ENCODE measurements at places on chromosomes 4 and X.

DNA sequence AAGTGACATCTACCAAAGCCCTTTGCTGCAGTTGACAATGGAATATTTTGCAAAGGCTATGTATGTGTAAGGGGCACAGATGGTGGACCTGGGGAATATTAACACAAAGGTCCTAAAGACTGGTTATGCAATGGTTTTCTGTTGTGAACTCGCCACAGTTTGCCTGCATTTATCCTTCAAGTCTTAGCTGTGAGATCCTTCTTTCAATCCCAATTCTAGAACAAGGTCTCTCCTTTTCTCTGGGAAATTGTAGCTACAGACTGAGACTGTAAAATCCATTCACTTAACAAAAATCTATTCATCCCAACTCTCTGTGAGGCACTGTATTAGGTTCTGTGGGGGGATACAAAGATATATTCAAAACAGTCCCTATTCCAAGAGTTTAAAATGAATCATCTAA lies 250.4 kb downstream of the GPM6A start:
- DNase-seq: no peak

DNA sequence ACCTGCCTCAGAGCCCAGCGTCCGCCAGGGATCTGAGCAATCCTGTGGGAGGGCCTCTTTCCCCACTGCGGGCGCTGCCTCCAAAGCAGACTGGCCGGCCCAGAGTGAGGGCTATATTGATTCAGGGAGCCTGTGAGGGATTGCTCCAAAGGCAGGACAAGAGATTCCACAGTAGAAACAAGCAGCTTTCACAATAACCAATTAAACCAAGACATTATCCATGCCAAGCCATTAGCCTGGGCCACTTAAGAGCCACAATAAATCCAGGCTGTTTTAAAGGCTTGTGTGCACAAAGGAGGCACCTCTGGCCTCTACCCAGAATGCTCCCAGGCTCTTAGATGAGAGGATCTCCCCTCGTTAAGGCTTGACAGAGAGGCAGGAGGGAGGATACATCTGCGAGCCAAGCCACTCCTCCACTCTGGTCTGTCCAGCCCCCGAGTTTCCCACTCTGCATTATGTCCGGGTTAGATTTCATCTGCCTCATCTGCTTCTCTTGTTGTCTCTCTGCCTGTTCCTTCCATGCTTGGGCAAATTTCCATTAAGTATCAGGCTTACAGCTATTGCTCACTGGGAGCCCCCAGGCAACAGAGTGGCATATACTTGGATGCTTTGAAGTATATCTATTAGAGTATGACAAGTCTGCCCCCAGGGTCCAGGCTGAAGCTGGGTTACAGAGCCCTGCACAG lies 357.9 kb downstream of the UNC5C start:
- no peak for DNase-seq

DNA sequence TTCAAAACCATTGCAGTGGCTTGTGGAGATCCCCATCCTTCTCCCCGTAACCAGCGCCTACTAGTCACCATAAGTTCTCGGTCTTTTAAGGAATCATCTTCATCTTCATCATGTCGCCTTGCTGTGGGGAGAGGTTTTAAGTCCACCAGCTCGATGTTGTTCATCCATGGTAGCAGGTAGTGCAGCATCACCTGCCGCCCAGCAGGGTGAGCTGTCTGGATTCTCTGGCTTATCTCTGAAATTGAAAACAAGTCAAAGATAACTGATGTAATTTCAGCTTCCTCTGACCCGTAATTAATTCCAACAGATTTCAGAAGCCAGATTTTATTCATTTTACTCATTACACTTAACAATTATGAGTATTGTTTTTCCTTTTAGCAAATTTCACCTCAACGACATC lies 67.4 kb downstream of the ZAR1 start:
- peak; percentile 28 for DNase-seq

GRCh38 chr4:164734484-164734883 lies 19.4 kb upstream of the SMIM31 start:
- DNase-seq: no peak

DNA sequence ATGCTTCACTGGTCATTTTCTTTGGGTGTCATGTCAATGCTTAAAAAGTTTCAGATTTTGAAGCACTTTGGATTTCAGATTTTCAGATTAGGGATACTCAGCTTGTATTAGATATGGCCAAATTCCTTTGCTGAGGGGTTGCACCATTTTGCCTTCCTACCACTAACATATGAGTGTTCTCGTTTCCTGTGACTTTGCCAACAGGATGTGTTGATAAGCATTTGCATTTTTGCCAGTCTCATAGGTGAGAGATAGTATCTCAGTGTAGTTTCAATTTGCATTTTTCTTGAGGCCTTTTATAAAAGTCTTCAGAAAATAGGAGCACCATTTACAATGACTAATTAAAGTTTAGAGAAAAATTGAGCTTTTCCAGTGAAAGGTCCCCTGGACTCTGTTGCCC lies 71.6 kb upstream of the CLCN4 start:
- peak; percentile 60 for DNase-seq

GRCh38 chr4:137823007-137823406 lies 290.7 kb upstream of the PCDH18 start:
- no peak for DNase-seq

GRCh38 chr4:81756973-81757372 lies 285.3 kb upstream of the RASGEF1B start:
- DNase-seq: no peak

DNA sequence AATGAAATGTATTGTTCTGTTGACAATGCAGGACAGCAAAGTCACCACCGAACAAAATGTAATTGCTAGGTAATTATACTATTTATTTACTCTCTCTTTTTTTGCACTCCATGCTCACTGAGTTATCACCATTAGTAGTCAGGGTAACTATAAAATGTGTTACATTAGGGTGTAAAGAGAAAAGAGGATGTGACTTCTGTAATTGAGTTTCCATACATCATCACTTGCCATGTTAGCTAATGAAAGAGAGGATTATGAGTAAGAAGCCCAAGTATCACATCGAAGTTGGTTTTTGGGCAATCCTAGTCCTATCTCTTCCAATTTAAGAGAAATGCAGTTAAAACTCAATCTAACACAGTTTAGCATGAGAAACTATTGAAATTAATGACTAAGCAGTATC lies 7.6 kb downstream of the ZXDA start:
- no peak for DNase-seq

DNA sequence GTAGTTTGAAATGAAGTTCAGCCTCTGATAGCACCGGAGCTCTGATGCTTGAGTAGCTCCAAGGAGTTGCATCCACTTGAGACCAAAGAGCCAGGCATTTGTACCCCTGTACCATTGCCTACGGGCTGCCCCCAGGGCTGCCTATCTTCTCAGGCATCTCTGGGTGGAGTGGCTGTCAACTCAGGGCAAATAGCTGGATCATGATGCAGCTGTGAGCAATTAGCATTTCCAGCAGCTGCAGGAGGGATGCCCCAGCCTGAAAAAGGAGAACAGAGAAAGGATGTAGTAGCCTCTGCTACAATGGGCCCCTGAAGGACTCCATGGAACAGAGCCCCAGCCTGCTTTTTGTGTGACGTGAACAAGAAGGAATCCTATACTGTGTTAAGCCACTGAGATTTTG lies 492.6 kb downstream of the BCOR start:
- no peak for DNase-seq

GRCh38 chrX:131895807-131896206 lies 127.3 kb upstream of the STK26 start:
- DNase-seq: no peak

DNA sequence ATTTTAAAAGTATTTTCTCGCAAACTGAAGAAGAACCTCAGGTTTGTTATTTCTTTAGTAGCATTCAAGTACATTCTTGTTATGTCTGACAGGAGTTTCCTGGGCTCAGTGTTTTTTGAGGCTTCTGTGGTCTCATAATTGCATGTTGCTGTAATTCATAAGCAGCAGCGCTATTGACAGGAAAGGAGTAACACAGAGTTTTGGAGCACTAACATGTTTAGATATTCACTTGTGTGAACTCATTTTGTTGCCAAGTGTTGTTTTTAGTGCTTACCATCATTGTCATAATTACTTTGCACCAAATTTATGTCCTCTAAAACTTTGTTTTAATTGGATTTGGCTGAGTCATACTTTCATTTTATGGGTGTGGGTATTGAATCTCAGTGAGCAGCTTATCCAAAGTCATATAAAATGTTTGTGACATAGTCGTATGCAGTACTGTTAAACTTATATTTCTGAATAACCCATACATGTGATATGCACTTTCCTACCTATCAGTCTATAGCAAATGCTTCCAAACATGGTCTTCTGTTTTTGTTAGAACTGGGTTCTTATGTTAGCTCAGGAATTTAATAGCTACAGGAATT lies 358.7 kb upstream of the CTSO start:
- no peak for DNase-seq

Measured in lung microvascular endothelial cell (primary cell).